Fibroblast of pulmonary artery (primary cell): ENCODE measurements at places on chromosomes 5 and 9.

DNA sequence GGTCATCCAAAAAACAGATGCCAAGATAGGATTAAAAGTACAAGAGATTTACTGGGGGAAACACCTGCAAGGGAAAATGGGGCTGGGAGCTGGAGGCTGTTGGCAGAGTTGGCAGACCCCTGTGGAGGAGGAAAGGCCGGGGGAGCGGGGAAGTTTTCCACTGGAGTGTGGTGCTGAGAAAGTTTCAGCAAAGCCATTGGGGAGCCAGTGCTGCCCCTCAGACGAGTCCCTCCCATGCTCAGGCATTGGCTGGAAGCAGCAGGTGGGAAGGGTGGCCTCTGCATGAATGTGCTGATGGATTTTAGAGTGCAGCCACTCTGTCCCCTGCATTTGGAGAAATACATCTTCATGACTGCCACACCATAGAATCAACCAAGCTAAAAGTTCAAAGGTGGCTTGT is 52.8 kb downstream of the TTC1 start:
- DNase-seq, result no peak

DNA sequence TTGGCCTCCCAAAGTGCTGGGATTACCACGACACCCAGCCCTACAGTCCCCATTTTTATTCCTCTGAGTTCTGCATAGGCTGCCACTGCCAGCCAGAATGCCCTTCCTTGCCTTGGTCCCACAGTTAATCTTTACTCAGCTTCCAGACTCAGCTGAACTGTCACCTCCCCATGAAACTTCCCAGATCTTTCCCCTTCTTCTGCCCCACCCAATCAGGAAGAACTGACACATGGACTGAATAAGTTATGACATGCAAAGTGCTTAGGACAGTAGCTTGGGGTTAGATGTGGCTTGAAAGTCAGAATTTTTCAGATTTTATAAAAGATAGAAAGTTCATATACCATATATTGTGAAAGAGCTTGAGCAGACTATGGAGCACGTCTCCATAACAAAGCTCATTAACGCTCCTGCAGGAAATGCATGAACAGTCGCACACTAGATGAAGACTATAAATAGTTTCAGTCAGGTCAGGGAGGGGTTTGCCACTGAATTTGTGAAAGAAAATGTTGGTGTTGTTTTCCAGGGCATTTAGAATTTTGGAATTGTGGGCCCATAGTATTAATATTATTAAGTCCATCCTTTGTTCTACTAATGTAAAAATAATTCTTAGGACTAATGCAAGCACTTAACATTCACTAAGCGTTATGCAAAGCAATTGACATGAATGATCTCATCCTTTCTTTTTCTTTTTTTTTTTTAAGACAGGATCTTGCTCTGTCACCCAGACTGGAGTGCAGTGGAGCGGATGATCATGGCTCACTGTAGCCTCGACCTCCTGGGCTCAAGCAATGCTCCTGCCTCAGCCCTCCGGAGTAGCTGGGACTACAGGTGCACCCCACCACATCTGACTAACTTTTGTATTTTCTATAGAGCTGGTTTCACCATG is 36.1 kb upstream of the DENND1A start:
- DNase-seq, result no peak

DNA sequence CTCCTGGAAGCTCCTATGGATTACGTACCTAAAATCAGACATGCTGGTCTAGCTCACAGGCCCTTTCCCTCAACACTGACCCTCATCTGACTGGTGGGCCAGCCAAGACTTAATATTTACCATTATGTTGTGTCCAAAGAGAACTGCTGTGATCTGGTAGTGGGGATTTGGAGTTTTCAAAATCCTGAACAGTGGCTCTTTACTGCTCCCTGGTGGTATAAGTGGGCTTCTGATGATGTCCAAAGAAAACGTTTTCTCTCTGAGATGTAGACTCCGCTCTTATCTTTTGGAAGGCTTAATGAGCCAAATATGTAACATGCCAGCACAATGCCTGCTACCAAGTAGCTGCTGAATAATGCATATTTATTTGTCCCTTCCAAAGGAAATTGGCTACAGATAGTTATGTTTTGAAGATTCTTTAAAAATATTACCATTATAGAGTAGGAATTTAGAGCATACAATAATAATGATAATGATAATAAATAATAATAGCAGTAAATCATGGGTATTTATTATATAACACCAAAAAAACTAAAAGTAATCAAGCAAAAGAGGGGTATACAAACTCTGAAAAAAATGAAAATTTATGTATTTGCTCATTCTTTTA is 406.6 kb upstream of the TNC start:
- DNase-seq, result peak; percentile 76

DNA sequence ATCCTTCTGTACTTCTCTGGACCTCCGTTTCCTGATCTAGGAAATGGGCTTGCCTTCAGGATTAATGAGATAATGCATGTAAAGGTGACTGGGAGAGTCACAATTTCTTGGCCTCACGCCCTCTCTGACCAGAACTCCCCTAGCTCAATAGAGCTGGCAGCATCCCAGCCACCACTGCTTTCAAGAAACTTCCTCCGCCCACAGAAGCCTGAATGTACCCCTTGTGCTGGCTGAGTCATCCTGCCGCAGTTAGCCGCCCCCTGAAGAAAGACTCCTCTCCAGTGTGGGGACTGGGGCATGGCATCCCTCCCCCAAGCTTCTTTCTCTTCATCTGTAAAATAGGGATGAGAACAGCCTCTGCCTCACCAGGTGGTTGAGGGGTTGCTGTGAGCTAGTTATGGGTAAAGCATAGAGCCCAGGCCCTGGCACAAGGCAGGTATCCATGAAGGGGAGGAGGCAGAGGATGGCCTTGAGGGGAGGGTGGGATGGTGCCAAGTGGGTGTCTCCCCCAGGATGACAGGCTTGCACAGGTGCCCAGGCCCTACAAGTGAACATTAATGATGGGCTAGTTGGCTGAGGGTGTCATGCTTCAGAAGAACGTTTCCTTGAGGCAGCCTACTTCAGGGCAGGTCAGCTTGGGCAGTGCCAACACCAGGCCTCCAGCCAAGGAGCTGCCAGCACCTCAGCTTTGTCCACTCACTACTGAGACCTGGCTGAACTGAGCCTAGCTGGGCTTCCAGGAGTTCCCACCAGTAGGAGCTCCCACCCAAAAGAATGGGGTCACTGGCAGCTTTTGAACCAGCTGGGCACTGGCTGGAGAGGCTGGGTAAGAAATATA is 3.4 kb downstream of the PDLIM4 start:
- peak; percentile 89 for DNase-seq

- no peak for DNase-seq
These were observed 58.3 kb upstream of the PLPP1 start for GRCh38 chr5:55593115-55593472.
